ENCODE measurements at places on chromosomes 6 and 20. TPM values are rescaled to one million over a fixed set of nuclear protein-coding genes. Genes with fewer than 3 reads are reported as not detected.

Gene GRM1
- not detected for polyA plus RNA-seq

Gene RFX6
- polyA plus RNA-seq, result not detected

Gene TINAG
- polyA plus RNA-seq, result not detected

Gene C6orf47
- 28.1 TPM for polyA plus RNA-seq

Gene HTR1B
- polyA plus RNA-seq, result not detected

Gene VWA7
- 2.6 TPM for polyA plus RNA-seq

Gene RRAGD
- 1.0 TPM for polyA plus RNA-seq

Gene TJAP1
- 9.2 TPM for polyA plus RNA-seq

Gene WFDC5
- not detected for polyA plus RNA-seq

Gene PSORS1C1
- 0.94 TPM for polyA plus RNA-seq

Gene ASIP
- polyA plus RNA-seq, result not detected

Gene BMP7
- not detected for polyA plus RNA-seq

Gene CYP39A1
- not detected for polyA plus RNA-seq

Gene LIN28B
- polyA plus RNA-seq, result not detected

Gene UNC93A
- polyA plus RNA-seq, result not detected

Gene GTSF1L
- 1.2 TPM for polyA plus RNA-seq

Gene BEND3
- 0.90 TPM for polyA plus RNA-seq

Gene MAFB
- not detected for polyA plus RNA-seq

Gene TSPYL4
- 9.8 TPM for polyA plus RNA-seq

Gene LAMA4
- not detected for polyA plus RNA-seq

Gene CFB
- polyA plus RNA-seq, result not detected

Gene MAS1
- not detected for polyA plus RNA-seq

Gene C20orf144
- not detected for polyA plus RNA-seq

Gene ZSCAN16
- 14.3 TPM for polyA plus RNA-seq

Gene CGA
- not detected for polyA plus RNA-seq

Gene SIGLEC1
- polyA plus RNA-seq, result not detected

Gene NFATC2
- polyA plus RNA-seq, result 17.4 TPM

Gene SLC29A1
- 5.4 TPM for polyA plus RNA-seq

Gene GSTA5
- not detected for polyA plus RNA-seq

Gene SPATS1
- polyA plus RNA-seq, result not detected

All from IgD-negative memory B cell (primary cell).